M059J (cell line): ENCODE measurements at places on chromosomes 11 and 22. TPM values are rescaled to one million over a fixed set of nuclear protein-coding genes. Genes with fewer than 3 reads are reported as not detected.

KRTAP5-3 gene
- total RNA-seq, result not detected in 2 replicates

F2 gene
- not detected in 2 replicates for total RNA-seq

SCUBE2 gene
- 0.37 TPM in 1 of 2 replicates, not detected in the other for total RNA-seq

SLC17A6 gene
- total RNA-seq, result not detected in 2 replicates

RTN4RL2 gene
- total RNA-seq, result 0.34 and 0.96 TPM in 2 replicates

OR10A2 gene
- total RNA-seq, result not detected in 2 replicates

LARGE2 gene
- 0.22 TPM in 1 of 2 replicates, not detected in the other for total RNA-seq

OR8D4 gene
- not detected in 2 replicates for total RNA-seq

TRIM22 gene
- total RNA-seq, result 101 and 128 TPM in 2 replicates

GGTLC2 gene
- not detected in 2 replicates for total RNA-seq
